ENCODE measurements at places on chromosomes 12 and 14.

GRCh38 chr12:63995512-63995911 is 151.0 kb downstream of the SRGAP1 start:
- H3K36me3 ChIP-seq: no peaks in the 10 kb centered on the region
- no peaks in the 10 kb centered on the region for H3K4me1 ChIP-seq
- DNase-seq: no peak
- no peak overlapping the region for H3K4me3 ChIP-seq
- H3K27ac ChIP-seq: no peak overlapping the region

DNA sequence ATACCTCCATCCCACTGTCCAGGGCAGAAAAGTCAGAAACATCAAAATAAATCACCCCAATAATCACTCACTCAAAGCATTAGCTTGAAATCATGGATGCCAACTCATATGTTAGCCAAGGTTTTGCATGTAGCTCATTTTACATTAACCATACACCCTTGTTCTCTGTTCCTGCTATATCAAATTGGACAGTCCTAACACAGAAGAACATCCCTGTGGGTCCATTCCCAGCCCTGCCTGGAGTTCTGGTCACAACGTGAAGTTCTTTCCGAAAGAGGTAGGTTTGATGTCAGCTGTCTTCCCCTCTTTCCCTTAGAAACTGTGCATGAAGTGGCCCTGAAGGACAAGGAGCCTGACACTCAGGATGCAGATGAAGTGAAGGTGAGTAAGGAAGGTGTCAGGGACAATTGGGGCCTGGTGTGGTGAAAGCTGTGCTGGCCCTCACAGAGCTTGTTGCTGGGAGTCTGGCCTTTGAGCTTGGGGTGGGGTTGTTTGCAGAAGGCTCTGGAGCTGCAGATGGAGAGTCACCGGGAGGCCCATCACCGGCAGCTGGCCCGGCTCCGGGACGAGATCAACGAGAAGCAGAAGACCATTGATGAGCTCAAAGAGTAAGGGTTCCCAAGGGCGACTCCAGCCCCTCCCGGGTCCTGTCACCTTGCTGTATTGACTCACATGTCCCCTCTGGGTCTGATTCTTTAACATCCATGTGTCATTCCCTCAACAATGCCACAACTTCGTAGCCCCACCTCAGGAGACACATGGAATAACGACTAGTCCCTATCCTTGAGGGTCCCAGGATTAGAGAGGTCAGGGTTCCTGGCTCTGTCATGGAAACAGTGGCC is 15.0 kb upstream of the PIP4K2C start:
- no peaks in the 10 kb centered on the region for H3K27me3 ChIP-seq
- H3K27ac ChIP-seq: no peak overlapping the region
- DNase-seq: no peak
- H3K36me3 ChIP-seq: peaks cover 2% of the 10 kb centered on the region
- H3K4me1 ChIP-seq: no peaks in the 10 kb centered on the region

DNA sequence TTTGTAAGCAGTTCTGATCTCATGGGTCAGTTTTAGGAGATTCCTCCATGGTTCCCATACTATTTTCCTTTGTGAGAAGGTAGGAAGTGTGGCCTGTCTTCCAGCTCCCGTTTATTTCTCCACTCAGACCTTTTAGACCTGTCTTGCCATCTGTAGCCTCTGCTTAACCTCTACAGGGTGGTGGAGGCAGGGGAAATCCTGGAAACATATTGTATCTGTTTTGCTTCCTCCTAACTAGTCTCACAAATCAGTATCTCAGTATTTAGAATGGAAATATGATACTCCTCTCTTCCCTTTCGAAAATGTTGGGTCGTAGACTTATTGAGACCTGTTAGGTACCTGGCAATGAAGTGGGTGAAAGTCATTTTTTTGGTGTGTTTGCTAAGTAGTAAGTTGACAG is 399.4 kb upstream of the RGS6 start:
- H3K4me3 ChIP-seq: no peak overlapping the region
- peaks cover 3% of the 10 kb centered on the region for H3K36me3 ChIP-seq
- H3K4me1 ChIP-seq: peaks cover 5% of the 10 kb centered on the region
- H3K27ac ChIP-seq: no peak overlapping the region
- no peaks in the 10 kb centered on the region for H3K27me3 ChIP-seq

DNA sequence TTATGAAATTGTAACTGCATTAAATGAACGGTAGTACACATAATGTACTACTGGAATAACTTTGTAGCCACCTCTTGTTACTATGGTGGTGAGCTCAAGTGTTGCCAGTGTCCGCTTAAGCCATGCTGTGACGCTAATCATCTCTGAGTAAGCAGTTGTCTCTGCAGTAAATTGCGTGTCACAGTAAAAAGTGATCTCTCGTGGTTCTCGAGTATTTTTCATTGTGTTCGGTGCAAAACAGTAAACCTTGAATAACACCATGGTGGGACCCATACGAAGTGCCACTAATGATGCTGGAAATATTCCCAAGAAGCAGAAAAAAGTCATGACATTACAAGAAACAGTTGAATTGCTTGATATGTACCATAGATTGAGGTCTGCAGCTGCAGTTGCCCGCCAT is 524.8 kb downstream of the SOX5 start:
- no peaks in the 10 kb centered on the region for H3K27me3 ChIP-seq
- H3K4me3 ChIP-seq: no peak overlapping the region
- H3K36me3 ChIP-seq: no peaks in the 10 kb centered on the region
- no peaks in the 10 kb centered on the region for H3K4me1 ChIP-seq
- H3K27ac ChIP-seq: no peak overlapping the region
- DNase-seq: no peak

Data from central memory CD8-positive, alpha-beta T cell (primary cell).